A549 treated with RU486 at 1 μM for 4 hours (cell line): ENCODE measurements at places on chromosomes 5 and 9. TPM values are rescaled to one million over a fixed set of nuclear protein-coding genes. Genes with fewer than 3 reads are reported as not detected.

Gene JAKMIP2
- total RNA-seq, result not detected in 5 replicates

Gene PCDHB14
- total RNA-seq, result 0.07 to 0.21 TPM (median 0.09 TPM) in 5 replicates

Gene SKIC3
- total RNA-seq, result 12.6 to 22.3 TPM (median 21.6 TPM) in 5 replicates

Gene SLC31A1
- 17.9 to 23.9 TPM (median 22.0 TPM) in 5 replicates for total RNA-seq

Gene PCDHA6
- 0.05 to 0.06 TPM (median 0.05 TPM) in 3 of 5 replicates, not detected in the others for total RNA-seq

Gene SLC6A19
- total RNA-seq, result 0.04 TPM in 1 of 5 replicates, not detected in the others

Gene EFNA5
- 16.7 to 23.3 TPM (median 19.8 TPM) in 5 replicates for total RNA-seq

Gene ATG12
- total RNA-seq, result 27.7 to 54.5 TPM (median 52.3 TPM) in 5 replicates

Gene PCDHGB6
- 0.06 to 0.15 TPM (median 0.09 TPM) in 5 replicates for total RNA-seq

Gene SLC23A1
- 0.87 to 1.6 TPM (median 1.3 TPM) in 5 replicates for total RNA-seq

Gene PCSK1
- 0.35 to 0.97 TPM (median 0.67 TPM) in 5 replicates for total RNA-seq

Gene HAPLN1
- not detected in 5 replicates for total RNA-seq

Gene SLC2A6
- total RNA-seq, result 14.5 to 24.2 TPM (median 20.4 TPM) in 5 replicates

Gene PKD2L2
- not detected in 5 replicates for total RNA-seq
